ENCODE measurements at places on chromosomes 12 and 14.
A peak's percentile ranks its signal among the peaks of the same experiment; 100 is the strongest.

GRCh38 chr12:55652352-55652751 lies 15.7 kb downstream of the OR10P1 start:
- no peak for DNase-seq

DNA sequence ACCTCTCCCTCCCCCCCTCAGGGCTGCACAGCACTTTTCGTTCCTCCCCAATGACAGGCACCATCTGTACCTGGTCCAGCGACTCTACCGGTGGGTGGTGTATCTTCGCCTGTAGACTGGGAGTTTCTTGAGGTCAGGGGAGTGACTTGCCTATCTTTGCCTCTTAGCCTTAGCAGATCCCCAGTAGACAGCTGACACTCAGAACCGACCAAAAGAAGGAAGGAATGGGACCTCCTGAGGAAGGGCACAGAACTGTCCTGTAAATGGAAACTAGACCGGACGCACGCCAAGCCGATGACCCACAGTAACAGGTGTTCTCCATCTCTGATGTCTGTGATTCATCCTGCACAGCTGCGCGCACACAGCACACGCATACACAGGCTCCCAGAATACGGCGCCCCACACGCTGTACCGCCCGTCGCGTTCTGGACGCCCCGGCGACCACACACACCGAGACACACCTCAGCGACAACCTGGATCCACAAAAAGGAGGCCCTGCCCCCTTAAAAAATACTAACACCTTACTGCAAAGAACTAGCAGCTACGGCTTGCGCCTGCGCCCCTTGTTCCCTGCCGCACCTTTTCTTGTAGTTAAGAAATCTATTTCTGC lies 673 bp upstream of the TTC9 start:
- DNase-seq: peak; percentile 78

DNA sequence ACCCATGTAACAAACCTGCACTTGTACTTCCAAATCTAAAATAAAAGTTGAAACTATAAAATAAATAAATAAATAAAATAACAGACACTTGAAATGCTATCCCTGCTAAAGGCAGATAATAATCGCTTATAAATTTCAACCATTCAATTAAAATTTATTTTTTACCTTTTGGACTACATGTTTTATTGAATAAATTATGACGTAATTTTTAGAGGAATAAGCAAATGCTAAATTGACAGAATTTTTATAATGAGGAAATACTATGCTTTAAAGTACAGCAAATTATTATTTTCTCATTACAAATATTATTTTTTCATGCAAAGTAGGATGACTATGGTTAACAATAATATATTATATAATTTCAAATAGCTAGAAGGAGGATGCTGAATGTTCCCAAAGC lies 658.6 kb upstream of the LMO3 start:
- no peak for DNase-seq

- peak; percentile 44 for DNase-seq
Observed at GRCh38 chr14:76920331-76921087, 94.3 kb downstream of the LRRC74A start.

DNA sequence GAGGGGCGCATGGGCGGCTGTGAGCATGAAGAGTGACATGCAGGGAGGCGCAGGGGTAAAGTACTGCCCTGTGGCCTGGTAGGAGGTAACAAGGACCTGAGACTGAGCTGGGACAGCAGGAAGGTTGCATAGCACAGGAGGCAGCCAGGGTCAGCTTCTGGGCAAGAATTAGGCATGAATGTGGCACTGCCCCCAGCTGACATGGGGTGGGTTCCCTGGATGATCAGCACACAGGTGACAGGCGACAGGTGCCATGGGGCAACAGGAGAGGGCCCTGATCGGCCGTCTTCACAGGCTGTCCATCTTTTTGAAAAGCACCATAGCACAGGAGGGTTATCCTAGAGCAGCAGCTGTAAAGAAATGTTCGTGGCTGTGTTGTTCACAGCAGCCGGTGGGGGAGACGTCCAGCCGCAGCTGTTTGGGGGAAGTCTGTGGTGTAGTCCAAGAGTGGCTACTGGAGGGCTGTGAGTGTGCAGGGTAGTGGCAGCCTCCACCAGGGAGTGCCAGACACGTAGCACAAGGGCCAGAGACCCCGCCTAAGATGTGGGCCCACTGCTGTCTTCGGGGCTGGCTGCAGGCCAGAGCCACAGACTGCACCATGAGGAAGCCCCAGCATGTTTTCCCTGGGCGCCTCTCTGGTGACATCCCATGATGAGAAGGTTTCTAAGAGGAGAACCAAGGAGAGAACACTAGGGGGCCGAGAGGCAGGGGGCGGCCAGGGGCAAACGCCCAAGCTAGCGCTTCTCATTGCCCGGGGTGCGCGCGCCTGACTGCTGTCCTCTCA lies 8.4 kb downstream of the CLBA1 start:
- no peak for DNase-seq

DNA sequence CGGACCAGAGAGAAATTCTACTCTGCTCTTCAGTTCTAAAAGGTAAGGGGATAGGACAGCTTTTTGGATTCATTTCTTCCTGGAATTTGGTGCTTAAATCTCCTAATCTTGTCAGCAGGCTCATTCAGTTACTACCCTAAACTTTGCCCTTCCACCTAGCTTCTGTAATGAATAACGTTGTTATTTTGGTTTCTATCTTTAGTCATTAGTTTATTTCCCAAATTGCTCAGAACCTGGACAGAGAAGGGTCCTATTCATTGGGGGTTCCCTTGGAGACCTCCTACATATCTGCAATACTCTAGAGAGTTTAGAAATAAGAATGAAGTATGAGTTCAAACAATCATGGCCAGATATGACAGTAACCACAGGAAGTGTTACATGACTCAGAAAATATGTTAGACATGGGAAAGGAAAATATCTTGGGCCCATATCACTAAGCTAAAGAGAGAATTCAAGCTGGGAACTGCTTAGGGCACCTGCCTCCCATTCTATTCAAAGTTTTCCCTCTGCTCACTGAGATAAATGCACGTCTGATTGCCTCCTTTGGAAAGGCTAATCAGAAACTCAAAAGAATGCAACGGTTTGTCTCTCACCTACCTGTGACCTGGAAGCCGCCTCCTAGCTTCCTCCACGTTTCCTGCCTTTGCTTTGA lies 87.9 kb downstream of the GAS2L3 start:
- DNase-seq: no peak

GRCh38 chr12:90407841-90408240 lies 547.1 kb downstream of the CCER1 start:
- DNase-seq: no peak

DNA sequence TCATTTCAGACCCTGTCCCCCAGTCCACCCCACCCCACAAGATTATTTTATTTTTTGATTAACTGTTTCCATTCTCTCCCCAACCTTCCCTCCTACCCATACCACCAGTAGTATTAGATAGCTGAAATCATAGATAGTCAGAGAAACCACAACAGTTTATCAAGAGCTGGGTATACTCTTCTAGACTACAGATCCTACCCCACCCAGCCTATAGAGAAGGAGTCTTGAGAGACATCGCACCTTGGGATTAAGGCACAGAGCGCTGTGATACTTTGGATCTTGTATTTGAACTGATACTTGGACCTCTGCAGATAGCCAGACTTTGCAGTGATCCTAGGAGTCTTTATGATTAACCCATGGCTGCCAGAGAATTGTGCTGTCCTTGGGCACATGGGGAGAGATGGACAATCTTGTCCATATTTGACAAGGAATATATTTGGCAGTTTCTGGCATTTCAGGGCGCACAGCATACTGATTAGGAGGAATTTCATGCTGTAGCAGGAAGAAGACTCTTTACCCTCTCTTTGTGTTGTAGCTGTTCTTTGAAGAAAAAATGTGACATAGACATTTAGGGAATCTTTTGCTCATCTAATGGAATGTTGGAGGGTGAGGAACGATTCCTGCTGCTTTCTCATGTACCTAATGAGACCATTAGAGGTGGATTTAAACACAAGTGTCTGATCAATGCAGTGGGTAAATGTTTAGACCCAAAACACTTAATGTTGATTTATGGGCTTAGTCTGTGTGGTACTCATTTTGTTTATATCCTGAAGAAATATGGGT lies 982 bp downstream of the RBMS2 start:
- DNase-seq: no peak

DNA sequence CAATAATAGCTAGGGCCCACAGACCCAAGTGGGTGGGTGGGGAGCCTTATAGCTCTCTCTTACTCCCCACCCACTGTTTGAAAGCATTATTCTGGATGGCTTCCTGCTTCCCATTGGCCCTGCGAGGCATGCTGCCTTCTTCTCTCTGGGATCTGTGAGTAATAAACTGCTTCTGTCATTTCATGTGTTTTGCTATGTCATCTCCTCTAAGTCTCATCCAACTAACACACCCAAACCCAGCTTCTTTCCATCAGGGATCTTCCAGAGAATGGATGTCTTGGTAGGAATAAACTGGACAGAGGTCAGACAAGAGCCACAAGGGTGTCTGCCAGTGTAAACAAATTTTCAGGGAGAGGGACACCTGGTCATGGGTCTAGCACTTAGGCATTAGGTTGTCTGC lies 66.4 kb upstream of the BDKRB2 start:
- DNase-seq: no peak

DNA sequence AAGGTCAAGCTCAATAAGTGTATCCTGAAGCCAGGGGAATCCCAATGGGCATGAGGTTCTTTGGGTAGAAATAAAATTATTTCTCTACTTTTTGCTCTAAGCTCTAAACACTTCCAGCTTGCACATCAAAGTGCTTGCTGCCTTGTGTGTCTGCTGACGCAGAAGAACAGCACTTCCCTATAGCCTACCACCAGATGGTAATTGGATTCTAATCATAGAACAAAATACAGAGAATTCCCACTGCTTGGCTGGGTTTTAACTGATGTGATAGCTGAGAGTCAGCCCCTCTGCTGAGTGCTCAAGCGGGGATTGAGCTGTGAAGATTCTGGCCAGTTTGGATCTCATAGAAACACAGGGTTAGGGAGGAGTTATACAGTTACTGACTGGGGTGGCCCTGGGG lies 132.4 kb upstream of the GZMB start:
- DNase-seq: no peak

DNA sequence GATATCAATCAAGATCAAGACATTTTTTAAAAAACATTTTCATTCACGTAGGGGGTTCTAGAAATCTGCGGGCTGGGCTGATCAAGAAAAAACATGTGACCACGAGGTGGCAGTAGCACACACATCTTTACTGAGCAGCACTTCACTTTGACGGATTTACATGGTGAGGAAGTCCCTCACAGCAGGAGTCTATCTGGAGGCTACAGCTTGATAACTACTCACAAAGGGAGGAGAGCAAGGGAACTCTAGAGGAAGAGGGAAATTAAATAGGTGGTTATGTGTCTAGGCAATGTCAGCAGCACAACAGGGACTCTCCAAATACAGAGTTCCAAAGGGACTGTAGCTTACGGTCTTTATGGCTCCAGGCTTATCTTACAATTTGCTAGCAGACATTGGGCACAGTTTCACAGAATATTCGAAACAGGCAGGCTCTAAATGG lies 248.1 kb downstream of the DPY19L2 start:
- DNase-seq: no peak

- DNase-seq: no peak
Observed at GRCh38 chr14:24067133-24068082, 4.0 kb upstream of the CPNE6 start.
